Psoas muscle (tissue), 8 donors: ENCODE measurements at places on chromosomes 4 and X.

GRCh38 chrX:110863883-110864282 is 68.3 kb upstream of the CHRDL1 start:
- no peak for DNase-seq

- peak; percentile 72 for DNase-seq
Measured at GRCh38 chr4:186144198-186144945, 39.9 kb downstream of the FAM149A start.

- DNase-seq, result no peak
Measured at GRCh38 chr4:38860788-38861424, 4.3 kb upstream of the TLR6 start.

DNA sequence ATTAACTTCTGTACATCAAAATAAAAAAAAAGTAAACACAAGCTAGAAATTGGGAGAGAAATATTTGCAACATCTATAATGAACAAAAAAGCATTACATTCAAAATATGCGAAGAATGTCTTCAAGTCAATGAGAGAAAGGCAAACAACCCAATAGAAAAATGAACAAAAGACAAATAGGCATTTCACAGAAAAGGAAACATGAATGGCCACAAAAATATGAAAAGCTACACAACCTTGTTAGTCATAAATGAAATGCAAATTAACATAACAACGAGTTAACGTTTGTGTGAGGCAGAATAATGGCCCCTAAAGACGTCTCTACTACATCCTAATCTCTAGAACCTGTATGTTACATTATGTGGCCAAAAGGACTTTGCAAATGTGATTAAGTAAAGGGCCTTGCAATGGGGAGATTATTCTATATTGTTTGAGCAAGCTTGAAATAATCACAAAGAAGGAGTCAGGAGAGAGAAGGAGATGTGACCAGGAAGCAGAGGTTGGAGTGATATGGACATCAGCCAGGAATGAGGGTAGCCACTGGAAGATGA is 86.8 kb downstream of the WDFY3 start:
- DNase-seq, result no peak

DNA sequence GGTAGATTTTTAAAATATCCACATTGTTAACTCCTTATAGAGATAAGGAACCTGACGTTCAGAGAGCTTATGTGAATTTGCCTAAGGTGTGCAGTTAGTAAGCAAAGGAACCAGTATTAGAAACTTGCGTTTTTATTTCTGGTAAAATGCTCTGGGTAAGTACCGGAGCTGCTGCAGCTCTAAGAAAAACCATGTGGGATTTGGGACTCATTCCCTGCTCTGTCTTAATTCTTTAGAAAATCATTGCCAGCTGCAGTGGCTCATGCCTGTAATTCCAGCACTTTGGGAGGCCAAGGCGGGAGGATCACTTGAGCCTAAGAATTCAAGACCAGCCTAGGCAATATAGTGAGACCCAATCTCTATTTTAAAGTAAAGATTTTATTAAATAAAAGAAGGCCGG is 5.8 kb downstream of the CCKAR start:
- no peak for DNase-seq

- DNase-seq, result no peak
Measured at GRCh38 chrX:12526306-12526705, 264.9 kb upstream of the PRPS2 start.

- no peak for DNase-seq
Measured at GRCh38 chrX:136142592-136142991, 4.7 kb upstream of the FHL1 start.

DNA sequence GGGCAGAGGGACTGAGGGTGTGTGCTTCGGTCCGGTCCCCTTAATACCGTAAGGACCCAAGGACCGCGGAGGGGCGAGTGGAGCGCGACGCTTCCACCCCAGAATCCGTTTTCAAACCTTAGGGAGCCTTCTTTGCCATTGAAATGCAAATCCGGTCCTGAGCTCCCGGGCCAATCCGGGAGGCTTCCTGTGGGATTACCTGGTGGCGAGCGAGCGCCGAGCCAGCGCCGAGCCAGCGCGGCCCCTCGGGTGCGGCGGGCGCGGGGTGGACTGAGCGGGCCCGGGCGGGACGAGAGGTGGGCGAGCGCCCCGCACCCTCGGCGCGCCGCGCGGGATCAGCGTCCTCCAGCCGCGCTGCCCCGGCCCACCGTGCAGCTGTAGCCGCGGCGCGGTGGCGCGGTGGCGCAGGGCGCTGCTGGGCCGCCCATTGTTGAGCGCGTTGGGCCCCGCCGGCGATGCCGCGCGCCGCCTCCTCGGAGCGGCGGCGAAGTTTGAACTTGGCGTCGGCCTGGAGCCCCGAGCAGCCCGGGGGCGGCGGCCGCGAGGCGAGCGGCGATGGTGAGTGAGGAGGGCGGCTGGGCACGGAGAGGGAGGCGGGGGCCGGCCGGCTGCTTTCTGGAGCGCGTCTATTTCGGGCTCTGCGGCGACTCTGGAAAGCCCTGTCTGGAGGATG is 208.7 kb downstream of the SOWAHB start:
- peak; percentile 57 for DNase-seq

- DNase-seq, result no peak
Measured at GRCh38 chrX:68832516-68833447, 4.0 kb downstream of the EFNB1 start.

DNA sequence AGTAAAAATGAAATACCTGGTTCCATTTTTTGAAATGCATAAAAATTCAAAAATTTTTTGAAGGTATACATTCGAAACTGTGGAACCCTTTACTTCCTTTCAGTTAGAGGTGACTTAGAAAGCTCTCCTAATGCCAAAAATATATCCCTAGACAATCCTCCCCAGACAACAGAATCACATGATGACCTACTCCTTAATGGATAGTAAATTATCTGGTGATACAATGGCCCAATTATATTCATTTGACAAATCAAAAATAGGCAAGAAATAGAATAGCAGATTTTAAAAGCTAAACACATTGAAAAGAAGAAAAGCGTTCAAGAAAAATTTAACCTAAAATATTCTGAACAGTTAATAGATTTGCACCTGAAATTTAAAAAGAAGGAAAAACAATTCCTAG is 3.5 kb upstream of the UGT2A2 start:
- DNase-seq, result no peak

GRCh38 chr4:8159537-8160232 is 1.1 kb upstream of the ABLIM2 start:
- no peak for DNase-seq

DNA sequence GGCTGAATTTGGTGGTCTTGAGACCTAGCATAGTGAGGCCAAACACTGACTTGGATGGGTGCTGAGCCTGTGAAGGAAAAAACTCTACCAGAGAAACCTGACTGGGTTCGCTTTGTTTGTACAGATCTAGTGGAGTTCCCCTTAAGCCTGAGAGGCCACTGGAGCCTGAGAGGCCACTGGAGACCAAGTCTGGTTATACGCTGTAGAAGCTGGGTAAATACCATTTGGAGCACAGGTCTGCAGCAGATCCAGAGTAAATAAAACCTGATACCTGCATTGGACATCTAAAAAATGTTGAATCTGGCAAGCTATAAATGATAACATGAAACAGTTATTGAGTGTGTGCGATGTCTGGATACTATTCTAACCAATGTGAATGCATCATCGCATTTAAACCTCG is 104.3 kb upstream of the IGSF1 start:
- DNase-seq, result no peak

DNA sequence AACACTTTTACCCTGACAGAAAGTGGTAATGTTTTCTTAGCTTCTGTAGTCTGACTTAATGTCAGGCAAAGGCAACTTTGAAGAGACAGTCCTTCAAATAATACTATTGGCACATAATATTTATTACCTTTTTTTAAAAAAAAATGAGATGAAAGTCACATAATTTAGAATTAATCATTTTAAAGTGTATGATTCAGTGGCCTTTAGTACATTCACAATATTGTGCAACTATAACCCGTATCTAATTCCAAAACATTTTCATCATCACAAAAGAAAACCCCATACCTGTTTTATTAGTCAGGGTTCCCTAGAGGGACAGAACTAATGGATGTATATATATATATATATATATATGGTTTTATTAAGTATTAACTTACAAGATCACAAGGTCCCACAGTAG is 94.8 kb upstream of the TEX13A start:
- no peak for DNase-seq
